ENCODE measurements at places on chromosomes 11 and 22.

- no peak for DNase-seq
Observed at GRCh38 chr11:115657586-115657985, 153.4 kb upstream of the CADM1 start.

DNA sequence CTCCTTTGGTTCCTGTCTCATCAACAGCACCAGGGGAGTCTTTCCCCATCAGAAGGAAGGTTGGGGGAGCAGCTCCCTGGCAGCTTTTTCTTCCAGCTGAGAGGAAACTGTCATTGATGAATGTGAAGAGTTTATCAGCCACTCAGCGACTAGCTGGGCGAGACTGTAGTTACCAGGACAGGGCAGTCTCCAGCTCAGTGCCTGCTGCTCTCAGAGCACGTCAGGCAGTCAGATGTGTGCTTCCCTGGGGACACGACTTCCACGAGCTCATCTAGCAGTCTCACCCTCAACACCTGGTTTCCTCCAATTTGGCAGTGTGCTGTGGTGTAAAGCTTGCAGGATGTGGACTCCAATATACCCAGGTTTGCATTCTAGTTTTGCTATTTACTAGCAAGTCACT is 12.5 kb upstream of the C1QTNF4 start:
- DNase-seq = no peak

- no peak for DNase-seq
Observed at GRCh38 chr11:85912414-85912813, 57.2 kb downstream of the CCDC83 start.

- no peak for DNase-seq
Observed at GRCh38 chr11:81092522-81092921, 1641.1 kb downstream of the FAM181B start.

DNA sequence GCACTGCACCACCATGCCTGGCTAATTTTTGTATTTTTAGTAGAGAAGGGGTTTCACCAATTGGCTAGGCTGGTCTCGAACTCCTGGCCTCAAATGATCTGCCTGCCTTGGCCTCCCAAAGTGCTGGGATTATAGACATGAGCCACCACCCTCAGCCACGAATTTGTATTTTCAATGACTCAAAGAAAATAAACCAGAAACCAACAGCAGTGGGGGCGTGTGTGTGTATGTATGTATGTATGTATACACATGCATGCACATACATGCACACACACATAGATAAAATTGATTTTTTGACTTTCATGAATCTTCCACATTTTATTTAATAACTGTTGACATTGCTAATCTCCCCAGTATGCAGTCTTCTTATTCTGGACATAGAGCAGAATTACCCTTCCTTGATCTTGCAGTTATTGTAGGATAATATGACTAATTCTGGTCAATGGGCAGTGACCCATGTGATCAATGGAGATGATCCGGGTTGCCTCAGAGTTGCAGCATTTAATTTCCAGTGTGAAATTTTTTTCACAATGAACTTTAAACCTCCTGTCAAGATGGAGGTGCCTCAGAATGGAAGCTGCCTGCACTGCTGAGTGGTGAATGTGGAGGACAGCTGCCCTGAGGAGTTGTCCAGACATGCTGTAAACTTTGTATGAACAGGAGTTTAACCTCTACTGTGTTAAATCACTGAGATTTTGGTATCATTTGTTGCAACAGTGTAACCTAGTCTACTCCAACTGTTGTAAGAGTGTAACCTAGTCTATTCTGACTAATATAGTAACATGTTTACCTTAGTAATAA is 12.8 kb upstream of the PTPN5 start:
- no peak for DNase-seq

- no peak for DNase-seq
Observed at GRCh38 chr11:122979815-122980595, 1.6 kb downstream of the BSX start.

DNA sequence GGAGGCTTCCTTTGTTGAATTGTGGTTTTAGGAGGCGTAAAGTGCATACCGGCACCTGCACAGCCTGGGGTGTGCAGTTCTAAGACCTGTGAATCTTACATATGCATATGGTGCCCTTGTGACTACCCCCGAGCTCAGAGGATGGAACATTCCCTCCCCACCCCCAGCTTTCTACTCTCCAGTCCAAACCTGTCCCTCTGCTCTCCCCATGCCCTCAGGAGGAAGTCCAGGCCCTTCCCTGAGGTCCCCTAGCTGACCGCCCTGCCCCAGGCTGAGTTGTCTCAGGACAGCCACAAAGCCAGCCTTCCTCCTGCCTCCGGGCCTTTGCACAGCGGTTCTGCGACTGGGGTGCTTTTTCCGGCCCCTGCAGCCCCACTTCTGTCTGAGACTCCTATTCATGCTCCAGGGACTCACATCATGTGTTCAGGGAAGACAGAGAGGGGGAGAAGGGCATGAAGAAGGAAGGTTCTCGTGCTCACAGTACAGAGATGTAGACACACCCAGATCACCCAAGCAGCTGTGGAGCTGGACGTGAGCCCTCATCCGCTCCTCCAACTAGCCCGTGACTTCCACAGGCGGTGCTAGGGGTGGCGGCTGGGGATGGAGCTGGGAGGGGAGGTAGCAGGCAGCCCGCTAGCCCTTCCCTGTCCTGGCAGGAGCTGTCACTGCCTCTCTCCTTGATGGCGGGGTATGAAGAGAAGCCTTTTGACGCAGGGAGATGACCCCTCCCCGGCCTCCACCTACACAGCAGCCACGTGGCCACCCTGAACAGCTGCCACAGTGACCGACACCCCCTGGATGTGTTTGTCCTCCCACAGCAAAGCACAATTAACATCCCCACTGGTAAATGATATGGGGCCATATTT is 50.8 kb downstream of the FLRT1 start:
- no peak for DNase-seq

All from activated CD8-positive, alpha-beta memory T cell treated with anti-CD3 and anti-CD28 coated beads for 1 hour (primary cell).